ENCODE measurements at places on chromosomes 2 and 18. TPM values are rescaled to one million over a fixed set of nuclear protein-coding genes. Genes with fewer than 3 reads are reported as not detected.

GRCh38 chr2:65626831-65627230 lies 194.4 kb upstream of the SPRED2 start:
- no peak for DNase-seq

The RALB gene
- total RNA-seq: 182 TPM

- no peak for DNase-seq
Measured at GRCh38 chr2:171709011-171709685, 21.9 kb downstream of the DYNC1I2 start.

DNA sequence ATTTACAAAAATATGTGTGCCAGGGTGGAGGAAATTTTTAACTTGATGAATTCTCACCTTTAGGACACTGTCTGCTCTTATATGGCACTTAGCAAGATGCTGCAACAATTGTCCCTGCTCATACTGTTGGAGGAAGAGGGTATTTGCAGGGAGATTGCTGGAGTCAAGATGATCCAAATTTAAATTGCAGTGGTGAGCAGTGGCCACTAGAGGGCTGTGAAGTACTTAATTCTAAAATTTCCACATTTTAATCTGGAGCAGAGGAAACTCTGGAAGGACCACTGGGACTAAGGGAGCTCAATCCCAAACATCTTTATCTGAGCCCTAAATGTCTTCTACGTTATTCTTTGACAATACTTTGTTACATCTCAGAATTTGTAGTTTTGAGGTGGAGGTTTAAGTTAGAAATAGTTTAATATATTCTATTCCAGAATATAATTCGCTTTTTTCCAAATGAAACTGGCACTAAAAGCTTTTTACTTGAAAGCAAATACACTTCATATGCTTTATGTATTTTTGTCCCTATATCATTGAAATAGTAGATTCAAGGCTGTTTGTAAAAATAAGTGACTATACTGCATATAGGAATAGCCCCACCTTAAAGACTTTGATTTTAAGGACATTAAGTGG lies 33.0 kb upstream of the PTH2R start:
- DNase-seq: peak; percentile 16

DNA sequence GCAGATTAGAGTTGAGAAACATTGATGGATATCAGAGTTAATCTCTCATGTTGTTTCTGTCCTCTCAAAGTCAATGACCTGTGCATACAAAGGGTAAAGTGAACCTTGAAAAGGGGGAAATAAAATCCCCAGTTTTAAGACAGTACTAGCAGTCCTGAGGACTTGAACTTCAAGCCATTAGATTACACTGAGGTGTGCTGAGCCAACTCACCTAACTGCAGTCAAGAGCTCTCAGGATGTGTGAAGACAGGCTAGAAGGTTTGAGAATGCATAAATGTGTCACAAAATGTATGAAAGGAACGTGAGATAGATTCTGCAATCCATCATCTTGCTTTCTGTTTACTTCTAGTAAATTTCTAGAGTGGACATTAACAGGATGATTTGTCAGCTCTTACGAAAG lies 35.5 kb downstream of the DOCK10 start:
- no peak for DNase-seq

DNA sequence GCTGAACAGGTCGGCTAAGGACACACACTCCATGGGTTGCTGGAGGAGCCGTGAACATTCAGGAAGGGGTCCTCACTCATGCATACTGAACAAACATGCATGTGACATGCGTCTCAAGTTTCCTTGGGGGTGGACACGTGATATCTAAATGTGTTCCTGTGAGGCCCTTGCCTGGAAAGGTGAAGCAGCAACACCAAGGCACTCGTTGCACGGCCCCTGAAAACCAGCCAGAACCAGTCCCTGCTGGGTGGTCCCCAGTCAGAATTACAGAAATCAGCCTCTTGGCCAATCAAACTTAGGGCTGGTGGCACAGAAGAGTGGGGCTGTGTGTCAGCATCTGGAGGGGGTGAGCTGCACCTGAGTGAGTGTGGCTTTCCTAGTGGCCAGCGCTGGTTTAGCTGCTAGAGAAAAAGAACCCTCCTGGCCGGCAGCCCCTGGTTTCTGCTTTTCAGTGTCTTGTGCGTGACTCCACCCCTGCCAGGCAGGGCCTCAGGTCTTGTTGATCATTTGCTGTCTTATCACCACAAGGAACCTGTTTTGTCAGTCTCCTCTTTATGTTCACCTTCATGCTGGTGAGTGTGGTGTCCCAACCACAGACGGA lies 3.2 kb upstream of the AQP12B start:
- DNase-seq: no peak

Data from dermis microvascular lymphatic vessel endothelial cell (primary cell).